ENCODE measurements at places on chromosomes 1 and 21. TPM values are rescaled to one million over a fixed set of nuclear protein-coding genes. Genes with fewer than 3 reads are reported as not detected.

TTC34 gene
- 1.0 TPM for total RNA-seq

DNA sequence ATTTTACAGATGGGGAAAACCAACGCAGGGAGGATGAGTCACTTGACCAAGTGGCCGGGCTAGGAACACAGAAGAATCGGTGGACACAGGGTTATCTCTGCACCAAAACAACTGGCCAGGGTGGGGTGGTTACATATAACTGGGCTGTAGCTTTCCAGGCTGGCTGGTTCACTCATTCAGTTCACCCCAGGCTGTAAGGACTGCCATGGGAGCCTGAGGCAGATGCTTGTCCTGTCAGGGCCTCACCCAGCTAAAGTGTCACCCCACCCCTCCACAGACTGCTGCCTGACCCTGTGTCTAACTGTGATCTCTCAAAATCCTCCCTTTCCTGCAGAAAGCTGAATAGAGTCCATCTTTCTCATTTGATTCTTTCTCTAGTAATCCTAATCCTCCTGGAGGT is 387.3 kb downstream of the RYR2 start:
- DNase-seq: no peak

DNA sequence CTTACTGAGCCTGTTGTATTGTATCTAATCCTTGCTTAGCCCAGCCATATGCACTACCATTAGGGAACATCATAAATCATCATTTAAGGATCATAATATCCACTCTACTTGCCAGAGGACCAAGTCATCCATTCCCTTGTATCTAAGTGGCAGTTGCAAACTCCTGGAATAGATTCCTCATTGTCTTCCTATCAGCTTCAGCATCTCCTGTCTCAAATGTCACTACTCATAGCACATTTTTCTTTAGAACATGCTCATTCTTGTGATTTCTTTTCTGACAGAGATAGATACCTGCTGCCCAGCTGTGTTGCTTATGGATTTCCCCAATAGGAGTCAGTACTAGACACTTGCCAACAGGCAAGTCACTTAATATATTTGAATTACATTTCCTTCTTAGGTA is 84.3 kb downstream of the OLFML3 start:
- no peak for DNase-seq

GRCh38 chr1:224881762-224882211 is 47.7 kb upstream of the DNAH14 start:
- no peak for DNase-seq

- peak; percentile 54 for DNase-seq
Observed at GRCh38 chr1:220775240-220775853, 11.4 kb upstream of the MTARC1 start.

DNA sequence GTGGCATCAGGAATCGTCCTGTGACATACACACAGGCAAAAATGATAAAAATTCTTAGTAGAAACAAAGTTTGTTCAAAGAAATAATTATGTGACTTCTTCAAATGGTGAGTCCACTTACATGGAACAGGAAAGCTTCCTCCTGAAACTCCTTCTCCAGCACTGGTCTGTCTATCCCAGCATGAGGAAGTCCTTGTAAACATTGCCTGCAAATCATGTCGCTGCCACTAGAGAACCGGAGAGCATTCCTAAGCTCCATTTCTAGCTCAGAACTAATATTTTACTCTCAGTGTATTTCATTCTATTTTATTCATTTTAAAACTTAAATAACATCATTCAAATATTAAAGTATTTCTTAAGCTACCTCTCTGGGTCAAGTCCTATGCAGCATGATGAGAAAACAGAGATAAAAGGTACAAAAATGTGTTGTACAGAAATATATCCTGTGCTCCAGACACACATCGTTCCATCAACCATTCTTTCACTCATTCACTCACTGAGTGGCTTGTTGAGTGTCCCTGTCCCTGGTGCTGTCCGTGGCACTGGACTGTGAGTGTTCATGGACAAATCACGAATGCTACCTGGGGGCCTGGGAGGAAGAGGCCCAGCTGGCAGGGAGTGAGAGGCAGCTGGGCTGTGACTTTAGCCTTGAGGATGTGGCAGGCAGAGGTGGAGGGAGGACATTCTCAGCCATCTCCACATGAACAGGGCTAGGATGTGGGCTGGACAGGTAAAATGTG is 10.0 kb downstream of the CYP4A22 start:
- DNase-seq: no peak

- peak; percentile 53 for DNase-seq
Observed at GRCh38 chr1:170664093-170664827, at the start of gene PRRX1. Gene PRRX1, plus strand, starts transcription at chr1:170664131. Its CDS starts 88 bp downstream, at chr1:170664219.

- DNase-seq: no peak
Observed at GRCh38 chr1:146013559-146013922, 8.0 kb downstream of the HJV start.

DNA sequence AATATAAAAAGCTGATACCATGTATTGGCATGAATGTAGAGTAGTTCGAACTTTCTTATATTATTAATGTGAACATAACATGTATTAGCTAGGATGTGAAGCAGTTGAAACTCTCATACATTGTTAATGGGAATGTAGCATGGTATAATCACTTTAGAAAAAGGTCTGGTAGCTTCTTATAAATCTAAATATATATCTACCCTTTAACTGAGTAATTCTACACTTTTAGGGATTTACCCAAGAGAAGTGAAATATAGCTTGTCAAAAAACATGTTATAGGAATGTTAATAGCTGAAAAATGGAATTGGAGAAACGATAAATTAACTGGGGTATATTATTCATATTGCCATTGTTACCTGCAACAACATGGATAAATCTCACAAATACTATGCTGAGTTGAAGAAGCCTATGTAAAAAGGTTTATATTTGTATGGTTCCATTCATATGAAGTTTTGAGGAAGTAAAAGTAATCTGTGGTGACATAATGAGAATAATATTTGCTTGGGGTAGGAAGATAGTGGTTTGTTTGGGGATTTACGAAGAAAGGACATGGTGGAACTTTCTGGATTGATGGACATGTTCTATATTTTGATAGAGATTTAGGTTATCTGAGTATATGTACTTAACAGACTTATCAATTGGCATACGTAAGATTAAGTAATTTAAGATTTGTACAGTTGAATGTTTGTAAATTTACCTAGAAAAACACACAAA is 76.6 kb downstream of the MAST2 start:
- DNase-seq: no peak

- no peak for DNase-seq
Observed at GRCh38 chr1:21472861-21473260, 32.9 kb downstream of the NBPF3 start.

DNA sequence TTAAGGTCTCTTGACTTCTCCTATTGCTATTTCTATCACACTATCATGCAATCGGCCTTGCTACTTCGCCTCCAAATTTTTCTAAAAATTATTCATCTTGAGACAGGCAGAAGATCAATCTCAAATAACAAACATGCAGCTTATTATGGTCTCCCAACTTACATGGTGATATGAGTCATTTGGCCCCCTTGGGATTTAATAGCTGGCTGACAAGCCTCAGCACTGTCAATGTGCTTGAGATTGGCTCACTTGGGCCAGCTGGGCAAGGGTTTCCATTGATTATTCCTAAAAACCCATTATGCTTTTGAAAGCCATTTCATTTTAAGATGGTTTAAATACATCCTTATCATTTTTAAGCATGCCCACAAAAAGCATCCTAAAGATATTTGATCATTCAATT is 224.5 kb upstream of the NFIA start:
- DNase-seq: no peak

GRCh38 chr1:99781798-99782197 is 15.4 kb upstream of the FRRS1 start:
- DNase-seq: no peak

GRCh38 chr21:8993284-8993942 is 1528.0 kb upstream of the TPTE start:
- DNase-seq: no peak

- peak; percentile 40 for DNase-seq
Observed at GRCh38 chr1:7784492-7785071, 491 bp downstream of the PER3 start.

DNA sequence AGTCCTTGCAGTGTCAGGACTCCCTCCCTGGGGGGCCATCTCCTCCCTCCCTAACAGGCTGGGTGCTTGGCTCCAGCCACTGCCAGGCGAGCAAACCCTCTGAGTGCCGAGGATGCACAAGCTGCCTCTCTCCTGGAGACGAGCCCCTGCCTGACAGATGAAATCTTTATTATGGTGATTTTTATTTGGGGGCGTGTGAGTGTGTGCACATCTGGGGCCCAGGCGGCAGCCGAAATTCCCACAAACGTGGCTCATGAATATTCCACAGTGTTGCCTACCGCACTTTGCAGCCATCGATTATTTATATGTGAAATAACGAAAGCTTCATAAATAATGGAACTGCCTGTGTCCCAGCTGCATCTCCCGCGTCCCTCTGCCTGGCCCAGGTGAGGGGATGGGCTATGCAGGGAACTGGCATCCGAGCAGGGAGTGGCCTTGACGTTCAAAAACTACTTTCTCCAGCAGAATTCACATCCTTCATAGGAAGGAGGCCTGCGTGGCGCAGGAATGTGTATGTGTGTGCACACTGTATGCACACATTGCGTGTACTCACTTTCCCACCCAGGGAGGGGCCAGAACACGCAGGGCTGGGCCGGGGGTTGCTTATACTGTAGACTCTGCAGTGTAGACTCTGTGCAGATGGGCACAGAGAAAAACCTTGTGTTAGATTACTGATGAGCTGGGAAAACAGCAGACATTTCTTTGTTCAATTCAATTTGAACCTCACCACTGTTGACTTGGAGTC is 73.1 kb downstream of the UBIAD1 start:
- no peak for DNase-seq

DNA sequence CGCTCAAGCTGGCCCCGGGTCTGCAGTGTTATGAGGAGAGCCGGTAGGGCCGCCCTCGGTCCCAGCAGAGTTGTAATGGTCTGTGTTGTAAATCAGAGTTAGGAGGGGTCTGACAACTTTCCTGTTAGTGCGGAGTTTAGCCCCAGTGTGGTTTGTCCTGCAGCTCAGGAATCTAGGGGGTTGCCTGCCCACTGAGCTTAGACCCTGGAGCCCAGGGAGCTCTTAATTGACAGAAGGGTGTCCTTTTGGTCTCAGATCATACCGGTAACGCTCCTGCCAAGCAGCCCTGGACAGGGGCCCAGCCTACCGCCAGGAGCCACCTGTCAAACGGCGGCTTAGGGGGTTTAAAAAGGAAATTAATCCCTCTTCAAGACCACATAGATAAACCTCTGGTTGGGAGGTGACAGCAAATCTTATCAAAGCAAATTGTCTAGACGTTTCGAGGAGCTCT is 164.4 kb downstream of the DYRK1A start:
- DNase-seq: no peak

DNA sequence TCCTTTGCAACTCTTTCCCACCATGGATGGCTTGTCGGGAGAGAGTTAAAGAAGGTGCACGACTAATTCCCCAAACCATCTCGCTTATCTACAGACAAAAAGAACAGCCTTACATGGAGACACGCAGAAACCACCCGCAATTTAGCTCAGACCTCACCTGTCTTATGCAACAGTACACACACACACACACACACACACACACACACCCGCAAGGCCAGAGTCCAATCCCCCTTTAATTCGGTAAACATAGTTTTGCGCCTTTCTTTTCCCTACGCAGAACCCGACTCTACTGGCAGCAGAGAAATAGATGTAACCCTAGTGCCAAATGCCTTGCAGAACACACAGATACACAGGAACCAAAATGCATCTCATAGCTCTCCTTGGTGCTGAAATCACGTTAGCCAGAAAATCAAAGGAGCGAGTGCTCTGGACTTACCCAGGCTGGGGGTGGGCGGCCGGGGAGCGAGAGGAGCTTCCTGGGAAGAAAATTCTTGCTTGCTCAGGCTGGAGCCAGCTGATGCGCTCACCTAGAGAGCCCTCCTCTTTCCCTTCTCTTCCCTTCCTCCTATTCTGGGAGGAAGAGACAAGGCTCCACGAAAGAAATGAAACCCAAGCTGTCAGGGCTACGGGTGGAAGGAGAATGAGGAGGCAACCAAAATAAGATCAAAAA is 470 bp downstream of the TNR start:
- peak; percentile 77 for DNase-seq

DNA sequence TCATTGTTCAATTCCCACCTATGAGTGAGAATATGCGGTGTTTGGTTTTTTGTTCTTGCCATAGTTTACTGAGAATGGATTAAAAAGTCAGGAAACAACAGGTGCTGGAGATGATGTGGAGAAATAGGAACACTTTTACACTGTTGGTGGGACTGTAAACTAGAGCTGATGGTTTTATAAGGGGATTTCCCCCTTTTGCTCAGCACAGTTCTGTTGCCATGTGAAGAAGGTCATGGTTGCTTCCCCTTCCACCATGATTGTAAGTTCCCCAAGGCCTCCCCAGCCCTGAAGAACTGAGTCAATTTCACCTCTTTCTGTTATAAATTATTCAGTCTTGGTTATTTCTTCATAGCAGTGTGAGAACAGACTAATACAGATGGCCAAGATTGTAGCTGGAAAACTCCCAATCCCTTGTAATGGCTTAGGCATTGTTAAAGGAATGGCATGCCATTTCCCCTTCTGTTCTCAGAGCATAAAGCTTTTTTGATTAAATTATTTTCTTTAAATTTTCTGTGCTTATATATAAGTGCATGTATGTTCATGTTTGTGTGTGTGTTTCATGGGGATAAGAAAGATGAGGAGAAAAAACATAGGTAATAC is 144.8 kb downstream of the BACH1 start:
- DNase-seq: no peak

DNA sequence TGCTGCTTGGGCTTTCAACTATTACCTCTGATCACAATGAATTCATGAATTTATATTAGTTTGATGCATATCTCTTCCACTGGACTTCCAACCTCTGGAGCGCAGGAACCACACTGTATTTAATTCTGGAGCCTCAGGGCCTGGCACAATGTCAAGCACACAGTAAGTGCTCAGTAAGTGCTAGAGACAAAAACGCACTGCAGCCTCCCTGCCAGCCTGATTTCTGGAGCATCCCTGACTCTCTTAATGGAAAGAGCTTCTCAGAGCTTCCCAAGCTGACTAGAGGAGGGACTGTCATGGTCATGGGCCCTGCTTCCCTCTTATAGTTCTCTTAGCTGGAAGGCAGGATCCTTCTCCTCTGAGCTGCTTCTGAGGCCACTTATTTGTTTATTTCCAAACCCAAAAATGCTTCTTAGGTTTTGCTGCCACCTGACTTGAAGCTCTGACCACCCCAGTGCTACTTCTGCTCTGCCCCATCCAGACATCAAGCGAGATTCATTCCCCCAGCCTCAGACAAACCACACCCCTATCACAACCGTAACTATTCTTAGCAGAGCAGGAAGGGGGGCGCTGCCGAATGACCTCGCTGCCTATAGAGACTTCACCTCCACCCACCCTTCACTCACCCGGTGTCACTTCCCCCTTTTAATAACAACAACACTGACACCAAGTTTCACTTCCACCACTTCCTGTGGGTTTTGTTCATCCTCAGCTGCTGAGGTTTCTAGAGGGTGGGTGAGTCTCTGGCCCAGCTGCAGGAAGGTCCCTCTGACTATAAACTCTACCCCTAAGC is 33.6 kb downstream of the NUAK2 start:
- peak; percentile 51 for DNase-seq

- DNase-seq: no peak
Observed at GRCh38 chr1:93717640-93718039, 36.0 kb upstream of the BCAR3 start.

GRCh38 chr1:31366796-31367195 is 6.1 kb downstream of the FABP3 start:
- DNase-seq: no peak

Measured in H9 (cell line).